MCF 10A (cell line): ENCODE measurements at places on chromosomes 2 and 18. TPM values are rescaled to one million over a fixed set of nuclear protein-coding genes. Genes with fewer than 3 reads are reported as not detected.
A peak's percentile ranks its signal among the peaks of the same experiment; 100 is the strongest.

DNA sequence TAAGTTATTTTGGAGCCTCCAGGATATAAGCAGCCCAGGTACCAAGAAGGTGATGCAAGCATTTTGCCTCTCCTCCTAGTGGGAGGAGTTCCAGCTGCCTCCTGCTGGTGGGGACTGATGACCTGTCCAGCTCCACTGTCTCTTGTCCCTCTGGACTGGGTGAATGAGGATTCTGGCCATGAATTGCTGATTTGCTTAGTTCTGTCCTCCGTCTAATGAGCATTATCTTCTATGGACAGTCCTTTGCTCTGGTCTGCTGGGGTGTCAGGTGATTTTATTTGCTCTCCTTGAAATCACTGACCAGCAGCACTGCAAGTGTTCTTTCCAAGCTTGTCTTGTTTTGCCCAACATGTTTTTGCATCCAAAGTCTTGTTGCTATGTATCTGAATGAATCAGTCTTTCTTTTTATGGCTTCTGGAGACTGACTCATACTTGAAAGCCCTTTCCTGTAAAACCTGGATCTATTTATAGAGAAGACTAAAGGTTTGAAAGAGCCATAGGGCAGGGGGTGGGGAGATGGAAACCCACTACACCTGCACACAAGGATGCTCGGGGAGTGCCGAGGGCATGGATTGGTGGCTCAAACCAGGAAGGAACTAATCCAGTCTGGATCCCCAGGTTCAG, 40.5 kb upstream of the EFHD1 start:
- no peak overlapping the region for H3K4me3 ChIP-seq
- peak; percentile 84 for DNase-seq
- peak overlapping the region; percentile 96 for H3K27ac ChIP-seq
- H3K27me3 ChIP-seq = no peaks in the 10 kb centered on the region
- H3K4me1 ChIP-seq = peaks cover 23% of the 10 kb centered on the region
- H3K36me3 ChIP-seq = no peaks in the 10 kb centered on the region

GRCh38 chr2:27776696-27777095, 5.2 kb downstream of the MRPL33 start:
- peaks cover 50% of the 10 kb centered on the region for H3K4me1 ChIP-seq
- H3K27ac ChIP-seq = peak overlapping the region; percentile 87
- peak overlapping the region; percentile 60 for H3K4me3 ChIP-seq
- peaks cover 89% of the 10 kb centered on the region for H3K36me3 ChIP-seq
- no peaks in the 10 kb centered on the region for H3K27me3 ChIP-seq

GRCh38 chr18:54939361-54939917, 19.8 kb downstream of the CCDC68 start:
- no peaks in the 10 kb centered on the region for H3K36me3 ChIP-seq
- no peaks in the 10 kb centered on the region for H3K27me3 ChIP-seq
- no peaks in the 10 kb centered on the region for H3K4me1 ChIP-seq
- H3K4me3 ChIP-seq = no peak overlapping the region

DNA sequence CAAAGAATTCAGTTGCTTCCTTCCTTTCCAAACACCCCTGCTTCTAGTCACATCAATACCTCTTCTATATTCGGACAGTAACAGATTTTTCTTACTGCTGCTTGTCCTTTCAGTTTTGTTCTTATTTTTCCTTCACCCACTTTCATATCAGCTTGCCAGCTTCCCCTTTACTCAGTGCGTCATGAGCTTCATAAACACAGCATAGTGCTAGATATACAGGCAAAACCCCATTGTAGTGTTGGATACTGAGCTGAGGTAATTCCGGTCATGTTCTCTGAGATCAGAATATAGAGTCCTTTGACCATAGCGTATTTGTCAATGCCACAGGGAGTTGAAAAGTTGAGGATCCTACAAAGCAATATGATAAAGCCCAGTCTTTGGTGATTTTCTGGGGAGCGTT, 2.4 kb downstream of the FARP2 start:
- H3K27ac ChIP-seq = no peak overlapping the region
- no peak for DNase-seq
- H3K36me3 ChIP-seq = peaks cover 14% of the 10 kb centered on the region

- no peak overlapping the region for H3K27ac ChIP-seq
- no peaks in the 10 kb centered on the region for H3K27me3 ChIP-seq
- peaks cover 35% of the 10 kb centered on the region for H3K4me1 ChIP-seq
Measured at GRCh38 chr2:227404585-227405271, 17.0 kb upstream of the SCYGR1 start.

- H3K4me3 ChIP-seq = no peak overlapping the region
- DNase-seq = peak; percentile 41
- H3K27ac ChIP-seq = no peak overlapping the region
- peaks cover 70% of the 10 kb centered on the region for H3K36me3 ChIP-seq
Measured at GRCh38 chr2:231800493-231801091, 14.3 kb downstream of the COPS7B start.

- peak overlapping the region; percentile 57 for H3K4me3 ChIP-seq
- peak; percentile 93 for DNase-seq
- H3K27ac ChIP-seq = peak overlapping the region; percentile 69
- H3K36me3 ChIP-seq = no peaks in the 10 kb centered on the region
- H3K4me1 ChIP-seq = peaks cover 25% of the 10 kb centered on the region
Measured at GRCh38 chr2:160646684-160647444, 153.3 kb upstream of the RBMS1 start.

TCF23 gene
- total RNA-seq = not detected in 2 replicates

IL1F10 gene
- not detected in 2 replicates for total RNA-seq

CD8B gene
- total RNA-seq = not detected in 2 replicates

RBKS gene
- 9.2 and 9.9 TPM in 2 replicates for total RNA-seq
